AG04449 (cell line): ENCODE measurements at places on chromosomes 6 and 20.

- DNase-seq, result no peak
Measured at GRCh38 chr6:128276311-128276710, 244.1 kb downstream of the PTPRK start.

GRCh38 chr20:60583741-60584140, 625.5 kb downstream of the CDH26 start:
- no peak for DNase-seq

GRCh38 chr20:49674383-49675352, 39.0 kb downstream of the B4GALT5 start:
- no peak for DNase-seq

GRCh38 chr6:164917211-164917610, 392.2 kb downstream of the C6orf118 start:
- no peak for DNase-seq

- peak; percentile 29 for DNase-seq
Measured at GRCh38 chr6:44576132-44576631, 188.7 kb downstream of the CDC5L start.

GRCh38 chr6:47733879-47734558, 35.6 kb downstream of the ADGRF4 start:
- DNase-seq, result no peak

- no peak for DNase-seq
Measured at GRCh38 chr20:47972916-47973309, 187.6 kb upstream of the SULF2 start.

DNA sequence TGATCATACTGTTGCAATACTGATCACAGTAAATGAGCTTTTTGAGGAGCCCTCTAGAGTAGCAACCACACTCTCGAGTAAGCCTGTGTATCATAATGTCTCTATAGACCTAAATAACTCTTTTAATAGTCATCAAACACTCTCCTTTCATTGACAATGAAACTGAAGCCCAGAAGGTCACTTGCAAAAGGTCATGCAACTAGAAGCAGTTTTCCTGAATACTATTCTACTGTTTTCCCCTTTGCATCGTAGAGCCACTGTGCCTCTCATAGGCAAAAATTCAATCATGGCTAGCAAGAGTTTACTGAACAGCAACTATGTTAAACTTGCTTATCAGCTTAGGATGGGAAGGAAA, 105.3 kb downstream of the HIVEP2 start:
- DNase-seq, result no peak

DNA sequence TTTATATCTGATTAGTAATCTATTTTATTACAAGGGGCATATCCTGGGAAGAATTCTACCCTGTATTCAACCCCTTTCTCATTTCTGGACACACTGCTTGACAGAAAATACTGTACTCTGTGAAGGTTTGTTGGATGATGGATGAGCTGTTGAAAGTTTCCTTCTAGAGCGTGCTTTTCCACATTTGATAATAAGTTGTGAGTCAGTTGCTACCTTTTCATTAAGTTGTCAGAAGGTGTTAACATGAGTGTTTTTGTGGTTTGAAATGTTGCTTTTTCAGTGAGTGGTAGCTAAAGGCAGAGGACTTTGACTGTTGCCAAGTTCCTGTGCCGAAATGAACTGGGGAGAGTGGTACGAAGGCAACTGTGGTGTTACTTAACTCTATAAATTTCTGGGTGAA, 3.9 kb upstream of the ECI2 start:
- DNase-seq, result no peak

GRCh38 chr20:23595941-23596340, 9.8 kb downstream of the CST9 start:
- no peak for DNase-seq

- DNase-seq, result no peak
Measured at GRCh38 chr6:81621816-81622395, 130.6 kb downstream of the TENT5A start.

GRCh38 chr6:145705561-145705960, 29.8 kb downstream of the EPM2A start:
- no peak for DNase-seq

DNA sequence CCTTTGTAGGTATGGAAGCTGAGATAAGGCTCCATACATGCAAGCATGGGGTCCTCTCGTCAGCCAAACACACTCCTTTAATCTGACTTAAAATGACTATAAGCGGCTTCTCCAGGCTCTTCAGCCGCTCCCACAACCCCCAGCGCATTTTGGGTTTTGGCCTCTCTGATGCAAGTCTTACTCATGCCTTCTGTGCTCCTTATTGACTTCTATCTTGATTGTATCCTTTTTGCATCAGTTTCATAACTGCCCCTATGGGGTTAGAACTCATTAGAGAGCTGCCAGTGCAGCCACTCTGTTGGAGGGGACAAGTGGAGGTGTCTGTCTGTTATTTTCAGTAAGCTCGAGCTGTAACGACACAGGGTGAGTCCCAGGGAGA, 70.1 kb upstream of the TAB2 start:
- no peak for DNase-seq

DNA sequence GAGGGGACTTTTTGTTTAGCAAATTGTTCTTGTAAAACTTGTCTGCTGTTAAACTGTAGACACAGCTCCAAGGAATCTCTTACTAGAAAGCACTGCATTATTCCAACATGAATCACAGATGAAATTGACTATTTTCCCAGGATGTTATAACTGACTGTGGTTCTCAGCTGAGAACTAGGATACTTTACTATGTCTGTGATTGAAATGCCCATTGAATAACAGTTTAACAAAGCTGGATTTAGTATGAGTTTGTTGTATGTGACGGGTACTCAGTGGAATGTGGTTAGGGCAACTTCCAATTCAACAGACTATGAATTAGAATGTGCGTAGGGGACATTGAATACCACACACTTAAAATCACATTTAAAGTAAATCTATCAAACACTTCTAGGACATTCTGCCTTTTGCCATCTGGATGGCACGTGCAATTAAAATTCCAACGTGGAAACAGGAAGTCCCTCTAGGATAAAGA, 193.4 kb upstream of the PREP start:
- DNase-seq, result peak; percentile 95

- no peak for DNase-seq
Measured at GRCh38 chr20:54272901-54273488, 65.1 kb downstream of the PFDN4 start.

- no peak for DNase-seq
Measured at GRCh38 chr6:8837343-8837742, 402.0 kb upstream of the SLC35B3 start.

DNA sequence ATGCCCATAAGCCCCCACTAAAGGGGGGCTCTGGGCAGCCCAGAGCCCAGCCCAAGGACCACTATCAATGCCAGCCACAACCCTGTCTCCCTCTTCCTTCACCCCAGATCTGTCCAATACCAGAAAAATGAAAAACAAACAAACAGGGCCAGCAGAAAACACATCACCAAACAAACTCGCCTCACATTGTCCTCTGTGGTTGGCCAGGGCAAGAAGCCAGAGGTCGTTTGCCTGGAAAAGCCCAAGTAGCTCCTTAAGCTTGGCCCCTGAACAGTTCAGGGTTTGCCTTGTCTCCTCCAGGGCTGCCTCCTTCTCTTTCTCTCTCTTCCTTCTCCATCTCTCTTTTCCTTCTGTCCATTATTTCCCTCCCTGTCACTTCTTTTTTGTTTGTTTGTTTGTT, 10.1 kb upstream of the SCUBE3 start:
- no peak for DNase-seq

DNA sequence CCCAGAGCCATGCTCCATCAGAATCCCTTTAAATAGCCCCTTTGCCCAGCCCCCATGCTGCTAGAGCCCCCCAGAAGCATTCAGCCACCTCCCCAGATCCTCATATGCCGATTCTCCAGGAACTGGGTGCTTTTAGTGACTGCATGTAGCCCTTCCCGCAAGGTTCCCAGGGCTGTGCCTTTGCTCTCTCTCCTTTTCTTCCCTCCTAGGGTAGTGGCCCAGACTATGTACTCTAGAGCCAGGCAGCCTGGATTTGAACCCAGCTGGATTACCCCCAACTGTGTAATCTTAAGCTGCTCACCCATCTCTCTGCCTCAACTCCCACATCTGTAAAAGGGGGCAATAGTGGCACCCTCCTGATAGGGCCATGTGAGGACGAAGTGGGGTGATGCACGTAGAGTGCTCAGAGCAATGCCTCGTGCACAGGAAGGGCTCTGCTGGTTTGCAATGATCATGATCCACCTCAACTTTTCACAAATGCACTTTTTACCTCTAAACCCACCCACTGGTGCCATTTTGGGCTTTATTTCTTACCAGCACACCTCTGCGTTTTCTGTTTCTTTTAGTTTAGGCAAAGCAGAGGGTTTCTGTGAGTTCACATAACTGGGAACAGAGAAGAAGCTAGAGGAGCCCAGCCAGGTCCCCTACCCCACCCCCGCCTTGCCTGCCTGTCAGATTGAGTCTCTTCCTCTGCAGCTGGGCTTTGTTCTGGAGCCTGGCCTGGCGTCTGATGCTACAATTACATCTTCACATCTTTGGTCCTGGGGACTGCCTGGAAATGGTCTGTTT, 396.5 kb downstream of the RNGTT start:
- DNase-seq, result no peak

DNA sequence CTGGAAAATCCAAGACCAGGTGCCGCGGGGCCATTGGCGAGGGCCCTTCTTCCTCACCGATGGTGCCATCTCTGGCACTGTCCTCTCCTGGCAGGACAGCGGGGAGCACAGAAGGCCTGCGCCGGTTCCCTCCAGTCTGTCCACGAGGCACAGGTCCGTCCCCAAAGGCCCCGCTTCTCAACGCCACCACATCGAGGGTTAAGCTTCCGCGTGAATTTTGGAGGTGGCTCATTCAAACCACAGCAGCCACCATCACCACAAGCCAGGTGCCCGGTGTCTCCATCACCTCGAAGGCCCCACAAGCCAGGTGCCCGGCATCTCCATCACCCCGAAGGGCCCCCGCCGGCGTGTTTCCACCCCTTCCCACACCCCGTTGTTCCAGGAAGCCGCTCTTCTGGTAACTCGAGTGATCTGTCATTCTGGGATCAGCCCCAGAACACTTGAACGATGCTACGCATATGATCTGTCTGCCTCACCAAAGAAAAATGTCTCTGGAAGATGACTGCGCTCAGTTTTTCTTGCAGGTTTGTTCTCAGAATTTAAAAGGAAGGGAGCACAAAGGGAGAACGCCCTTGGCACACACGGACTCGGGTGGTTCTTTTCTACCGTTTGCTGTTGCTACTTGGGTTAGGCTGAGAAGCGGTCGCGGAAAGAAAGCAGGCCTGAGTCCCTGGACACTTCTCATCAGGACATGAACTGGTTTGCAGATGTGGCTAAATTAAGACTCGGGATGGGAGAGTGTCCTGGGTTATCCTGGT, 9.9 kb upstream of the KIF25 start:
- no peak for DNase-seq

- no peak for DNase-seq
Measured at GRCh38 chr20:62141397-62142251, 1.6 kb downstream of the PSMA7 start.

DNA sequence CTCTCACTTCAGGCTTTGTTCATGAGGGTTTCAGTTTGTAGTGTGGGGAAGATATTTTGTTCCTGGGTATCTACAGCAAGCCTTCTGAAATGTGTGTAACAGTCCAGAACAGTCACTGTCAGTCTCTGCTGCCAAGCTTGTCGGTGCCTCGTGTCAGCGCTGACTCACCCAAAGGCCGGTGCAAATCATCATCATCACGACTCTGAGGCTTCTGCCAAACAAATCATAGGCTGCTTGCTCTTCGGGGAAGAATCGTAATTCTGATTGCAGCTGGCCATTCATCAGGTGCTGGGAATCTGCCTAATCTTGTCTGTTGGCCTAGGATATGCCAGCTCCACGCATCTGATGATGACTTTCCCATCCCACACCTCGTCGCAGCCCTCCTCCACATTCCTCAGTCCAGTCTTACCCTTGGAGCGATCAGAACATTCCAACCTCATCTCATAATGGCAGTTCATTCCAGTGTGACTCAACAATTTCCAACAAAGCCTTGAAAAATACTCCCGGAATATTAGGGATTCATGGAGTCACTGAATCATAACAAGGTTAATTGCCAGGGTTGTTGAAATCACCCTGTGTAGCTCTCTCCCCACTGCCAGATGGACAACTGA, 40.9 kb downstream of the ALDH8A1 start:
- DNase-seq, result peak; percentile 100

GRCh38 chr6:69801225-69801624, 4.4 kb upstream of the LMBRD1 start:
- no peak for DNase-seq

- no peak for DNase-seq
Measured at GRCh38 chr20:55586610-55587009, 418.7 kb downstream of the CBLN4 start.

DNA sequence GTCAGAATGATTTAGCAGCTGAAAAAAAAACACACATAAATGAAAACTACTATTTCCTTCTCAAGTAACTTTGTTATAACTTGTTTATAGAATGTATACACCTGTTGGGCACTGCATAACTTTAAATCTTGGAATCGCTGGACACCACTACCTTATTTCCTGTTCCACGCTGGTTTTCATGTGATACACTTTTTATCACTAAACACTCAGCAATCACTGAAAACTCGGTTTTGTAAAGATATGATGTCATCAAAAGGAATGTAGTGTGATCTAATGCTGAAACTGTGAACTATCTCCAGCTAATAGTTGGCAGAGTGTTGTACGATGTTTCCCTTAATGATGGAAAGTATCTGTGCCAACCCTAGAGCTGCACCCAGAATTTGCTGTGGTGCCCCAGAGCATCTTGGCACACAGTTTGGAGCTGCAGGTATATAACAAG, 127.9 kb downstream of the BACH2 start:
- DNase-seq, result no peak

DNA sequence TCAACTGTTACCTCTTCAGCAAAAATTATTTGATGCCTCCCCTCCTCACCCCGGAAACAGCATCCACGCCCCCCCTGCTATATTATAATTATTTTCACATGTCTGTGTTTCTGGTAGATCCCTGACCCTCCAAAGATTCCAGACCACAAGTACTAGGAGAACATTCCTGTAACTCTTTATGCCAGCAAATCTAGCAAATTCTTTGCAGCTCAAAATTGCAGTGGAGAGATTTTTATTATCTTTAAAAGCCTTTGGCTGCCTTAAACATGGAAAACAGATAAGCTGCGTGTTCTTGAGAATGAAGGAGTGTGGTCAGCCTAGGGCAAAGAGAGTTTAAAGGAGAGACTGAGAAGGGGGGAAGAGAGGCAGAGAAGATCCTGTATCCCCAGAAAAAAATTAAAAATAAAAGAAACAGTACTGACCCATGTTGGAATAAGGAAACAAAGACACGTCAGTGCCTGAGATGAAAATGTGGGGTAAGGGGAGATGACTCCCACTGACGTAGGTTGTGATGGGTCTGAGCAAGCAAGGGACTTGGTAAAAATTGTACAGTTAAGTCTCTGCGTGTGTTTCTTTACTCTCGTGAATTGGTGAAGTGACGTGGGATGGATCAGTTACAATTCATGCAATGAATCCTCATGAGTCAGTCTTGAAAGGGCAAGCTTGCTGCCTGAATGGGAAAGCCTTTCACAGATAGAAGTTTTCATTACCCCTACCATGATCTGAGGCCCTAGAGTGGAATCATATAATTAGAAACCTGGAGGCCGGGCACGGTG, 8.3 kb downstream of the ID4 start:
- DNase-seq, result no peak

DNA sequence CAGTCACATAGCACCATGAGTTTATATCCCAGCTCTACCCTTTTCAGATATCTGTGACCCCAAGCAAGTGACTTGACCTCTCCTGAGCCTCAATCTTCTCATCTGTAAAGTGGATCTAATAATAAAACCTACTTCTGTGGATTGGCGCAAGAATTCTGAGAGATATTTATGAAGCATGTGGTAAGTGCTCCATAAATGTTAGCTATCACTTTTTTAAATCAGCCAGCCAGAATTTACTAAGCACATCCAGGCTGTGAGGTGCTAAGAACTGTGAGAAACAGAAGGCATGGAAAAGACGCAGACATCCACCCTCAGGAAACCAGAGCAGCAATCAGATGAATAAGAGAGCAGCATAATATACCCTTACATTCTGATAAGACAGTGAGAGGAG, 862 bp downstream of the C20orf96 start:
- DNase-seq, result no peak
